ENCODE measurements at places on chromosomes 7 and 10.

- DNase-seq: no peak
These were observed 135.5 kb downstream of the NRF1 start for GRCh38 chr7:129746857-129747529.

- DNase-seq: no peak
These were observed 261.1 kb downstream of the GFRA1 start for GRCh38 chr10:116011929-116012328.

DNA sequence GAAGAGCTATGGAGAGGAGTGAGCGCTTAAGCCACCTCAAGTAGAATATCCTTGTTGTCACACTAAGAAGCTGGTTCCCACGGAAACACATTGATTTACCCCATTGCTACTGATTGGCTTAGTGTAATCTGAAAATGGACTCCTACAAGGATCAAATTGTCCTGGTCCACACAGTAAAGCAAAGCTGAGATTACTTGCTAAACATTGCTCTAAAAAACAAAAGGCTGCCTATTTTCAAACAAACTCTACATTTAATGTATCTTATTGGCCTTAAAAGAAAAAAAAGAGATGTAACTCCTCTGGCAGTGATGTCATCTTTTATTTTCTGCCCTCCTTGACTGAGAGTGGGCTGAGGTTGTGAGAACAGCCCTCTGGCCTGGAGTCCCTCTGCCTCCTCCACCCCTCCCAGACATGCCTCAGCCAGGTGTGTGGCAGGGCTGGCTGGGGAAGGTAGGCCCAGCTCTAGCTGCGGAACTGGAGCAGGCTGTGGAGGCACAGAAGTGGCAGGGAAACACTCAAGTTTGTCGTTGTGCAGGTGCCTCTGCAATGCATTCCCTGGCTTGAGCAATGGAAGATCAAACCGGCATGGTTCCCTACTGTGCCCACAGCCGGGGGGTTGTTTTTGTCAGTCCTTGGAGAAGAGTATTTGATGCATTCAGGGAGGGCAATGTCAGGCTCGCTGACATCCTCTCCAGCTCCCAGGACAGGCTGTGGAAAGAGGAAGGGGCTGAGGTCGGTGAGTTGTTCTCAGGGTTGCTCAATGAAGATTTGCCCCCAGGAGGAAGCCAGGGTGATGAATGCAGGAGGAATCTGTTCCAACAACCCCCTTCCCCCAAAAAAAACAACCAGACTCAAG is 9.1 kb downstream of the KLF6 start:
- no peak for DNase-seq

DNA sequence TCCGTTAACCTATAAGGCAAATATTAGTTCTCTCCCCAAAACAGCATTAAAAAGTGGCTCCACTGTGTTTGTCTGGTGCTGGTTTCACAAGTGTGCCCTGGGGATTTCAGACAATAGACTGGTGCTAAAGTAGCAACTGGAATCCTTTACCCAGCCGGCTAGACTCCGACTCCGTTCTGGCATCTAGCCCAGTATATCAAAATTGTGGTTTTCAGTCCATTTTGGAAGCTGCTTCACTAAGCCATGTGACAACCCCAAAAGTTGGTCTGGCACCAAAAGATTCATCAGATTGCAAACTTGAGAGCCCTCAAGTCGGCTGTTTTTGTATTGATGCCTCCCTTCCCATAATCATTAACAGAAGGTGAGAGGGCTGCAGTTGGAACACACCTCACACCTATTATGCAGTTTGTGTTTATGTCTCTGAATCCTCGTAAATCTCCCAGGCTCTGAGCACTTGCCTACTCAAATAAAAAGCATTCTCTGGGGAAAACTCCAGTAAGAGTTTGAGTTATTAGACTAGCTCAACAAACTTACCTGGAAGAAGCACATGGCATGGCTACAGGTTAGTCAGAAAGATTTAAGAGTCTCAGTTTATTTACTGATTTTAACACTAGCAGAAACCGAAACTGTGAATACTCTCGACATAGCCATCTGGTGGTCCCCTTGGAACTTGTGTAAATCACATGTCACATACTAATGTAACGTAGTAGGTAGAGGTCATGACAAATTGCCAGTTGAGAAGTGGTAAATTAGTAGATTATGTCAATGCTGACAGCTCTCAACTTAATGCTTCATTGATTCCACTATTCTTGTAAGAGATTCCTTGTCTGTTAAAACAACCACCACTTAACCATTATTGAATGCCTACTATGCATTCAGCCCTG is 14.8 kb upstream of the WNT16 start:
- peak; percentile 91 for DNase-seq

GRCh38 chr7:98283127-98283886 is 1.8 kb downstream of the BRI3 start:
- DNase-seq: no peak

- DNase-seq: no peak
These were observed 12.6 kb upstream of the NPFFR1 start for GRCh38 chr10:70296406-70296899.

DNA sequence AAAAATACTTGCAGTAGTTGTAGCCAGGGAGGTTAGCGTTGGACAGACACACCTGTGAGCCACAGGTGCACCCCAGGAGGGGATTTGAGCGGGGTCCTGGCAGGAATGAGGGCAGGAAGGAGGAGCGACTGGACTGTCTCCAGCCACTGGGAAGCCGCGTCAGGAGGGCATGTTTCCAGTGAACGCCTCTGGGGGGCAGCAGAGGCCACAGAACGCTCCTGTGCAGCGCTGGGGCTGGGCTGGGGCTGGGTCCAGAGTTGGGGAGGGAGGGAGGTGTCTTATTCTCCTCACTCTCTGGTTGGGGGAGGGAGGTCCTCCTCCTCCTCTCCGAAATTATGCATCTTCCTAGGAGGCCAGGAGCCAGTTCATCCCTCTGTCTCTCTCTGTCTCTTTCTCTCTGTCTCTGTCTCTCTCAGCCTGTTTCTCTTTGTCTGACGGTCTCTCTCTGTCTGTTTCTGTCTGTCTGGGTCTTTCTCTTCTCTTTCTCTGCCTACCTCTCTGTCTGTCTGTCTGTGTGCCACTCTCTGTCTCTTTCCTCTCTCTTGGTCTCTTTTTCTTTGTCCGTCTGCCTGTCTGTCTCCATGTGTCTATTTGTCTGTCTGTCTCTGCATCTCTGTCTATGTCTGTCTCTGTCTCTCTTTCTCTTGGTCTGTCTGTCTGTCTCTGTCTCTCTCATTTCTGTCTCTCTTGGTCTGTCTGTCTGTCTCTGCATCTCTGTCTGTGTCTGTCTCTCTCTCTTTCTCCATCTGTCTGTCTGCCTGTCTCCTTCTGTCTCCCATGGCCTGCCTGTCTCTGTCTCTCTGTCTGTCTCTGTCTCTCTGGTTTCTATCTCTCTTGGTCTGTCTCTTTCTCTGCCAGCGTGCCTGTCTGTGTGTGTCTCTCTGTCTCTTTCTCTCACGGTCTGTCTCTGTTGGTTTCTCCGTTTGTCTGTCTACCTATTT is 9.9 kb upstream of the PSMG3 start:
- DNase-seq: peak; percentile 58

GRCh38 chr7:142356166-142356565 is 98.3 kb upstream of the PRSS58 start:
- no peak for DNase-seq

GRCh38 chr7:10237306-10237705 is 736.4 kb upstream of the PHF14 start:
- DNase-seq: peak; percentile 24

- DNase-seq: no peak
These were observed 21.7 kb downstream of the LARP4B start for GRCh38 chr10:909831-910230.

GRCh38 chr7:945556-946255 is 8.8 kb downstream of the ADAP1 start:
- no peak for DNase-seq

GRCh38 chr7:54811846-54812254 is 52.8 kb upstream of the SEC61G start:
- no peak for DNase-seq

- no peak for DNase-seq
These were observed 160.1 kb downstream of the EXOC4 start for GRCh38 chr7:133412942-133413341.

GRCh38 chr7:35714862-35715261 is 19.9 kb upstream of the HERPUD2 start:
- peak; percentile 8 for DNase-seq

- no peak for DNase-seq
These were observed 268.7 kb downstream of the WDR37 start for GRCh38 chr10:1324903-1325302.

DNA sequence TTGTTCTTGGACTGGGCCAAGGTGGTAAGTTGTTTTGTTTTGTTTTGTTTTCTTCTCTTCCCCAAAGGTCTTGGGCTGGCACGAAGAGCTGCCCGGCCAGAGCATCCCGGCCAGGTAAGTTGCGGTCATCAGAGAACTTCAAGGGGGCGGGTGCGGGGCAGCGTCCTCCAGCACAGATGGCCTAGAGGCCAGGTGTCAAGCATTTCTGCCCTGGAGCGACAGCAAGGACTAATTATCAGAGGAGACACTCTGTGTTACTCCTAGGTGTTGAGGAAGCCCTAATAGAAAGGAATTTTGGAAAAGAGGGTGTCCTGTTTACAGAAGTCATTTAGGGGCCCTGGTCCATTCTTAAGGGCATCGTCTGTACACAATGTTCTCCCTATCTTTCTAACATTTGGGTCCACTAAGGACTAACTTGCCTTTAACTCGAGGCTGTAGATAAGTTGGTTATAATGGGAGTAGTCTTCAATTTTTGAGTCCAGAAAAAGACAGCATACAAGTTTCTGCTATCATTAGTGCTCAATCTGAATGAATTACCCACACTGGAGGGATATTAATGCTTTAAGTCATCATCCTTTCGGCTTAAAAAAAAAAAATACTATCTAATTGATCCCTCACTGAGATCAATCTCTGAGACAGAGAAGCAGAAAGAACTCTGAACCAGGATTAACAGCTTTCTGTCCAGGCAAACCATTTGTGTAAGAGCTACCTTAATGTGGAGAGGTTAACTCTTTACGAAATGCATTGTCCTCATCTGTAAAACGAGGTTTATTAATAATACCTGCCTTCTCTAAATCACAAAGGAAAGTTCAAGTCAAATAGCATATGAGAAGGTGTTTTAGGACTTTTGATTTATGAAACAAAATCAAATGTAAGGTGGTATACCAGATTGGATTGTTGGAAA is 1.5 kb downstream of the ITGB8 start:
- no peak for DNase-seq

DNA sequence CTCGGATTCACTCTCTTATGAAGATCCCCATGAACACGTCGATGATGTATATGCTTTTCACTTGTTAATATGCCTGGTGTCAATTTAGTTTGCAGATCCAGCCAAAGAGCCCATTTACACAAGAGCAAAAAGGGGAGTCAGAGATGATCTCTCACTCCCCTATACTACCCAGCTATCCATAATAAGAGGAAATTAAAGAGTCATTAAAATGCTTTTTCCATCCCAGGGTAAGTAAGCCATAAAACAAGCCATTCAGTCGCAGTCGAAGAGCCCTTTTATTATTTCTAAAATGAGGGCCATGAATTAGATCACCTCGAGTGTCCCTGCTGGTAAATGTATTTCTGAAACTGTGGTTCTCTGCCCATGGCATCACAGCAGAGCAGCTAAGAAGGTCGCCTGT is 41.2 kb downstream of the CHCHD3 start:
- no peak for DNase-seq

- no peak for DNase-seq
These were observed 23.3 kb downstream of the BPGM start for GRCh38 chr7:134669845-134670373.

- DNase-seq: no peak
These were observed 34.5 kb upstream of the FAM3C start for GRCh38 chr7:121430558-121430957.

- no peak for DNase-seq
These were observed 9.3 kb upstream of the ZNF438 start for GRCh38 chr10:31041011-31041410.

DNA sequence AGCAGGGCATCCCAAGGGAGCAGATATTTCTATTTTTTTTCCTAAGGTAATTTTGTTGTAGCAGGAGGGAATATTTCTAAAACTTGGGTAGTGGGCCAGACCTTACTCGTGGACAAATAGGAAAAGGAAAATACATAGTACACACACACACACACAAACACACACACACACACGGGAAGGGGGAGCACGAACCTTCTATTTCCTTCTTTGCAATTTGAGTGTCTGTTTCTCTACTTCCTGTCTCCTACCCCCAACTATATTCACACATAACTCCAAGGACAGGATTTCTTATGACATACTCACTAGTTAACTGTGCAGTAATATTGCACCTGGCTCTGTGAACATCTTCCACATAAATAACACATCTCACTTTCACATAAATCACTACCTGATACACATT is 4.4 kb downstream of the LDB1 start:
- no peak for DNase-seq

GRCh38 chr7:8134089-8134733 is 127.8 kb downstream of the ICA1 start:
- no peak for DNase-seq

DNA sequence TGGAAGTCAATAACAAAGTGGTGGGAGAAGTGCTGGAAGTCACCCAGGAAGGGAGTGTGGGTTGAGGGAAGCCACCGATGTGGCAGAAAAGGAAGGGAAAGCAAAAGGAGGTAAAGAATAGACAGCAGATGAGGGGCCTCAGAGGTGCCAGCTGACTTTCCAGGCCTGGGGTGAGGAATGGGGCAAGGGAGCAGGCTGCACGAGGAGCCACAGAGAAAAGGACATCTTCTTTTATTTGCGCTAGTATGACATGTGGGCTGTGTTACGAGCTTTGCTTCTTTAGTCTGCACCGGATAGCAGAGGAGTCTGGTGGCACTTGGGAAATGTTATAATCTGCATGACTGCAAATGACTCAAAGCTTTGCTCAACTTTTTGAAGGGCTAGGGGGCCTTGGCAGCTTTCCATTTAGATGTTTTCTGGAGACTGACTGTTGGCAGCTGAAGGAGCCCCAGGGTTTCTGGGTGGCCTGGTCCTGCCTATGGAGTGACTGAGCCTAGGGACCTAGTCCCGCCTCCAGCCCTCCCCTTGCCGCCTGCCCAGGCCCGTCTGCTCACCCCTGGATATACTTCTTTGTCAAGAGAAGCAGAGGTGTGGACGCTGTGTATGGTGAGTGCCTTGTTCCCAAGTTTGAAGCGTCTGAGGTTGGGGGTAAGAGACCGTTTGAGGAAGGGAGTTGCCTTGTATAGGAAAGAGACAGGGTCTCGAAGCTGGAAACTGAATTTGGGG is 5.1 kb downstream of the PRXL2A start:
- peak; percentile 33 for DNase-seq

GRCh38 chr10:109428775-109429491 is 494.4 kb downstream of the XPNPEP1 start:
- DNase-seq: no peak

DNA sequence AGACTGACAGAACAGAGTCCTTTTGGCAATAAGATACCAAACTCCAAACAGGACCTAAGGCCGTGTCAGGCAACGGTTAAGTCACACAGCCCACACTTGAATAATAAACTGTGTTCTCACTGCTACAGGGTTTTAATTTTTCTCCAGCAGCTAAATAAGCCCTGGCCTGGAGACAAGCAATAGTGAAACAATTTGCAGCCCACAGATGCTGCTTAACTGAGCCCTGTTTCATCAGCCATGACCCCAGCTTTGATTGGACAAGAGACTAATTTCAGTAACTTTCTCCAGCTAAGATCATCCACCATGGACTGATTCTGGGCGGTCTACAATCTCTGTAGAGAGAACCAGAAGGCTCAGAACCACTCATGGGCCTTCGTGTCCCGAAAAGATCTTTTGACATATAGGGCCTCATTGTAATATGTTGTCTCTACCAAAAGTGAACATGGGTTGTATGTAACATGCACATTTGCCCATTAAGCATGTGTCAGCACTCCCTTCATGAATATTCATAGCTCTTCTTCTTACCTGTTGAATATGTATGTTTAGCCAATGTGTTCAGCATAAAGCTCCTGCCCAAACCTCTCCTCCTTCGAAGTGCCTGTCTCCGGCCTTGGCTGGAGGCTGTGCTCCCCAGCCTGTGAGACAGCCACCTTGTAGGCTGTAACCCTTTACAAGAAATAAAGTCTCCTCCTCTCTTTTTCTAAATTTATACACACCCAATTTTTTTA is 223.1 kb upstream of the AKR1E2 start:
- no peak for DNase-seq

Data from NCI-H524 (cell line).